ENCODE measurements at places on chromosomes 4 and X.

DNA sequence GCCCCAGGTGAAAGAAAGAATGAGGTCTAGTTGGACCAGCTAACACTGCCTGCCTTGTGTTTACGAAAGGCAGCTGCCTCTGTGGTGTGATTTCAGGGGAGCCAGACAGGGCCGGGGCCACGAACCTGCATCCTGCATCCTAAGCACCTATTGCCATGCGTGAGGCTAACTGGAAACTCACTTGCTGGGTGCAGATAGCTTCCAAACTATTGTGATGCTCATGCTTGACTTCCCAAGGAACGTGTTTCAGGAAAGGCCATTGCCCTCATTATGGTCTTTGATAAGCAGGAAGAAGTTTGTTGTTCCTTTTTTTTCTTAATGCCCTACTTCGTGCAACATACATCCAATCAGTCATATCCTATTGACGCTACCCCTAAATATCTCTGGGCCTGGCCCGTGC is 2.3 kb upstream of the IRF2 start:
- no peak for DNase-seq

GRCh38 chrX:132592880-132593279 is 104.0 kb upstream of the MBNL3 start:
- no peak for DNase-seq

- DNase-seq: no peak
These were observed 103.9 kb upstream of the MAOA start for GRCh38 chrX:43552156-43552555.

DNA sequence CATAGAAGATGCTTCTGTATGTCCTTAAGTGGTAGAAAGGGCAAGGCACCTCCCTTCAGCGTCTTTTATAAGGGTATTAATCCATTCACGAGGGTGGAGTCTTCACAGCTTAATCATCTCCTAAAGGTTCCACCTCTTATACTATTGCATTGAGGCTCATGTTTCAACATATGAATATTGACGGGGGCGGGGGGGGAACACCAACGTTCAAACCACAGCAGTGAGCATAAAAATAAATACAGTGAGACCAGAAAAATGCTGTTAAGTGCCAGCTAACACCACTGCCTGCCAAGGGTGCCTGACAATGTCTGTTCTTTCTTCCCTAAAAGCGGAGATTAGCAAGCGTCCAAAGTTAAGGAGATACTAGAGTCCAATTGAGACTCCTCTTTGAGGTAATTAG is 323.3 kb downstream of the STK32B start:
- DNase-seq: no peak

- no peak for DNase-seq
These were observed 26.5 kb downstream of the SLC10A7 start for GRCh38 chr4:146495269-146495668.

GRCh38 chrX:30568136-30568535 is 9.4 kb downstream of the TASL start:
- DNase-seq: no peak

GRCh38 chr4:104302731-104303130 is 192.0 kb downstream of the CXXC4 start:
- DNase-seq: no peak

- DNase-seq: no peak
These were observed 34.9 kb downstream of the ELF2 start for GRCh38 chr4:139142087-139142486.

- no peak for DNase-seq
These were observed 231.5 kb downstream of the MAML3 start for GRCh38 chr4:139922406-139923024.

GRCh38 chrX:49988143-49988542 is 65.7 kb downstream of the CLCN5 start:
- DNase-seq: no peak
